ENCODE measurements at places on chromosomes 2 and 18.

GRCh38 chr2:229748950-229749349 lies 34.6 kb upstream of the DNER start:
- no peak for DNase-seq

DNA sequence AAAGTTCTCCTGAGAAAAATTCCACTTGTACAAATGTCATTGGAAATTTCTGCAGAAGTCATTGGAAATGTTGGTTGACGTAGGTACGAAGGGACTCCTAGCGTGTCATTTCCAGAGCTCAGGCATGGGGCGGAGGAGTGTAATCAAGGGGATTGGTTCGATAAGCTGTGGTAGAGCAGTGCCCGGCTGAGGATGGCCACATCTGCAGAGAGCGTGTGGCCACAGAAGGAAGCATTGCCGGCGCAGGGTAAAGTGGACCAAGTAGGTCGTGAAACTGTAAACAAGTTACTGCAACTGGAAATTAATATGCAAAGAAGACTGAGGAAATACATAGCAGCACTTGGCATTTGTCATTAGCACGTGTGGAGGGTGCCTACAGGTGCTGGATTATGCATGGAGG lies 101.8 kb downstream of the DGKD start:
- DNase-seq: no peak

DNA sequence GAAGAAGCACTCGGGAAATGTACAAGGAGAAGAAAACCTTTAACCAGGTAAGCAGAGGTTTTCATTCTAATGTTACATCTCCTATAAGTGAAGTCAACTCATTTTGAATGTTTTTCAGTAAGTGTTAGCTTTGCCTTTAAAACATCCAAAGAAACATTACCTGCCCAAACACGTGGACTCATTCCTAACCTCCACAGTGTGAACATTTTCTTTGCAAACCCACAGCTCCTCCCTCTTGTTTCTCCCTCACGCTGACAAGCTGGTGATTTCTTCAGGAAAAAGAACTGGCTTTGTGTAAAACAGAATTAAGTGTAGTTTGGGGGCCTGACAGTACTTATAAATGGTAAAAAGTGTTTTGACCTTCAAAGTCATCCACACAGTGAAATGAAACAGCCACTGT lies 72.5 kb downstream of the MTCL1 start:
- no peak for DNase-seq

DNA sequence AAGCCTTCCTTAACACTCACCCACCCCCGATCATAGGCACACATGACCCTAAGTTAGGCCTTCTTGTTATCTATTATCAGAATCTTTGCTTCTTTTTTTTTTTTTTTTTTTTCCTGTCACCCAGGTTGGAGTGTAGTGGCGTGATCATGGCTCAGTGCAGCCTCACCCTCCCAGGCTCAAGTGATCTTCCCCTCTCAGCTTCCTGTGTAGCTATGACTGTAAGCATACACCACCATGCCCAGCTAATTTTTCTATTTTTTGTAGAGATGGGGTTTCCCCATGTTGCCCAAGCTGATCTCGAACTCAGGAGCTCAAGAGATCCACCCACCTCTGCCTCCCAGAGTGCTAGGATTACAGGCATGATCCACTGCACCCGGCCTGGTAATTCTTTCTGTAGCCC lies 328.7 kb downstream of the NR4A2 start:
- DNase-seq: no peak

DNA sequence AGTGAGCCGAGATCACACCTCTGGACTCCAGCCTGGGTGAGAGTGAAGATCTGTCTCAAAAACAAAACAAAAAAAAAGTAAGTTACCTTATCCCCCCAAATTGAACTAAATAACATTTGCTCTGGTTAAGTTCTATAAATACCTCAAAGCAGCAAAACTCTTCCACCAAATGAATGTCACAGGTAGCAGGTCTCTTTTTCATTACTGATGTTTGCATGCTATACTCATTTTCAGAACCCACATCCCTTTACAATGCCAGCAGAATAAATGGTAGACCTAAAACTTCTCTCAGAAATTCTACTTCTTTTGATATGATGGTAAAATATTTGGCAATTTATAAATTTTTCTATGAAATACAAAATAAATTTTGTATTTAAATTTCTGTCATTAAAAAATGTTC lies 22.3 kb downstream of the INO80D start:
- no peak for DNase-seq

DNA sequence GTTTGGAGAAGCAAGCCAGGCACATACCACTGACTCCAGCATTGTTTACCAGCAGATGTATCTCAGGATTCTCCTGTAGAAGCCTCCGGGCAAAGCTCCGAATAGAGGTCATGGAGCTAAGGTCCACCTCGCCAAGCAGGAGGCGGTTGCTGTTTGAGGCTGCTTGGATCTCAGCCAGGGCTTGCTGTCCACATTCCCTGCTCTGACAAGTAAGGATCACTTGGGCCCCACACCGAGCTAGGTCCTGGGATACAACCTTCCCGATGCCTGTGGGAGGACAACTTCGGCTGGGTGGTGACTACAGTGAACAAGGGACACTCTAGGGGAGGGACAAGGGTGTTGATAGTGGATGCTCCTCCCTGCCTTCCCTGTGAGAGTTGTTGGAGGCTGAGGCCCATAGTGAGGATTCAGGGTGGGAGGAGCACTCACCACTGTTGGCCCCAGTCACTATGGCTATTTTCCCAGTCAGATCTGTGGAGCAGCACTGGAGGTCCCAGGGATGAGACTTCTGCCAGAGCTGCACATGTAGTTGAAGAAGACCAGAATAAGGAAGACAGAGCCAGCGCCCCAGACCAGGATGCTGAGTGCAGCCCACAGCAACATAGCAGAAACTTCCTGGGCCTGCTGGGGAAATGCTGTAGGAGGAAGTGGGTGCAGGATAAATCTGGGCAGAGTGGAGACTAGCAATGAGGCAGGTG lies 8.3 kb downstream of the C2orf81 start:
- no peak for DNase-seq

DNA sequence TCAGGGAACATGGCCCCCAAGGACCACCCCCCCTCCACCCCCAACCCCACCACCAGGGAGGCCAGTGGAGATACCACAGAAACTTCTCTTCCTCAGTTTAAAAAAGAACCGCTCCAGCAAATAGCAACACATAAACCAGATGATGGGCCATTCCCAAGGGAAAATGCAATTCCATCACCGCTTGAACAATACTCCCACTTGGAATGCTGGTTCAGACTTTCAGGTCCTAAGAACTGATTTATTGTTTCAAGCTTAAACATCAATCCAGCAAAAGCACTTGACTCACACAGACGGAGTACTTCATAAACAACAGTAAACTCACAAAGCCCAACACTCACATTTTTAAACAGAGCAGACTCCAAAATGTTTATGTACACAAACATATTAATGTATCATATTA lies 6.9 kb downstream of the HDAC4 start:
- no peak for DNase-seq

GRCh38 chr2:14759082-14759481 lies 126.6 kb downstream of the LRATD1 start:
- DNase-seq: no peak

DNA sequence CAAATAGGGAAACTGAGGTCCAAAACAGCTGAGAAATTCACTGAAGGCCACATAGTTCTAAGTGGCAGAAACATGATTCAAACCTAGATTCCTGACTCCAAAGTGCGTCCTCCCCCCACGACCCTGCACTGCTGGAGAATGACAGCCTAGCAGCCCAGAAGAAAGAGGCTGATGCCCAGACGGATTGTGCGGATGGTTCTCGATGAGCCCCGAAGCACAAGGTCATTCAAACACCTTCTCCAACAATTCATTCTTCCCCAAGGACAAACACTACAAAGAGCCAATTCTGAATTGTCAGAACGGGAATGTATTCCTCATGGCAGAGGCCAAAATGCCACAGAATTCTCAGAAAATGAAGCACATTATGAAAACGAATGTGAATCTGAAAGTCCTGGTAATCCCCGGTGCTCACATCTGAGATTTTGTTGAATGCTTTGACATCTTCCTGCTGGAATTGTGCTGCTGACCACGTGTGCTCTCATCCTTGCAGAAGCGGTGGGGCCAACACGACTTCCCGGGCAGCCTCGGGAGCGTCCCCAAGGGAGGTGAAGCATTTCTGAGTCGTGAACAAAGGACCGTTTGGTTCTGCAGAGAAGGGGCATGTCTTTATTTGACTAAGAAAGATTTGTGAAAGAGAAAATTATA lies 337.0 kb downstream of the EIPR1 start:
- DNase-seq: no peak

DNA sequence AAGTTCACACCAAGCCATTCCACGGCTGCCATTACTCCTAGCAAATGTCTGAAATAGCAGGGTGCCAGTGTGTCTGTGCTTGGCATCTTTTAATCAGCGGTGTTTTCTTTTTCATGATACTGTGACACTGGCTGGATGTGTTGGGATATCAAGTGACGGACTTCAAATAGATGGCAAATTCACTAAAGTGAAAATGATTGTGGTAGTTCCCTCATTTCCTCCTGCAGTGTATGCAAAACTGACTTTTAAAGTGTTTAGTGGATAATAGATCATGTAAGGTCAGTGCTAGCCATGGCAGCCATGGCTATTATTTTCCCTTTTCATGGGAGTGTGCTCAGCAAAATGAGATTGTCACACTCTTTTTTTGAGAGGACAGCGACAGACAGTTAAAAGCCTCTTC lies 261.5 kb upstream of the SIX3 start:
- no peak for DNase-seq

- DNase-seq: no peak
These were observed 71.6 kb downstream of the MREG start for GRCh38 chr2:215941726-215942125.

- DNase-seq: no peak
These were observed 440.8 kb upstream of the CDH20 start for GRCh38 chr18:60892441-60892840.

DNA sequence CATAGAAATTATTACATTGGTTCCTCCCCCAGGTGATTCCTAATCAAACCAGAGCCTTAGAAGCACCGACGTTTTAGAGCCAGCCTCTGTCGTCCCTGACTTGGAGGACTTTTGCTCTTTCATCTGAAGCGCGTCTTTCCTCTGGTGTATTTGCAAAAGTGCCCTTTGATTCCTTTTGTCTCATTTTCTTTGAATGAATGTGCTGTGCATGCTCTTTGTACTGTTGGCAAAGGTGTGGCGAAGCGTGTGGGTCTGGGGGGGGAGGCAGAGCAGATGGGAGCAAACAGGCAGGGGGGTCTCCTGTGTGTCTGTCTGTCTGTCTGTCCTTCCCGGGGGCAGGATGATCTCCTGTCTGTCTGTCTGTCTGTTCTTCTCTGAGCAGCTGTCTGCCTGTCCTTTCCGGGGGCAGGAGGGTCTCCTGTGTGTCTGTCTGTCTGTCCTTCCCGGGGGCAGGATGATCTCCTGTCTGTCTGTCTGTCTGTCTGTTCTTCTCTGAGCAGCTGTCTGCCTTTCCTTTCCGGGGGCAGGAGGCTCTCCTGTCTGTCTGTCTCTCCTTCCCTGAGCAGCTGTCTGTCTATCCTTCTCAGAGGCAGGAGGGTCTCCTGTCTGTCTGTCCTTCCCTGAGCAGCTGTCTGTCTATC lies 205.5 kb upstream of the MYT1L start:
- DNase-seq: no peak

DNA sequence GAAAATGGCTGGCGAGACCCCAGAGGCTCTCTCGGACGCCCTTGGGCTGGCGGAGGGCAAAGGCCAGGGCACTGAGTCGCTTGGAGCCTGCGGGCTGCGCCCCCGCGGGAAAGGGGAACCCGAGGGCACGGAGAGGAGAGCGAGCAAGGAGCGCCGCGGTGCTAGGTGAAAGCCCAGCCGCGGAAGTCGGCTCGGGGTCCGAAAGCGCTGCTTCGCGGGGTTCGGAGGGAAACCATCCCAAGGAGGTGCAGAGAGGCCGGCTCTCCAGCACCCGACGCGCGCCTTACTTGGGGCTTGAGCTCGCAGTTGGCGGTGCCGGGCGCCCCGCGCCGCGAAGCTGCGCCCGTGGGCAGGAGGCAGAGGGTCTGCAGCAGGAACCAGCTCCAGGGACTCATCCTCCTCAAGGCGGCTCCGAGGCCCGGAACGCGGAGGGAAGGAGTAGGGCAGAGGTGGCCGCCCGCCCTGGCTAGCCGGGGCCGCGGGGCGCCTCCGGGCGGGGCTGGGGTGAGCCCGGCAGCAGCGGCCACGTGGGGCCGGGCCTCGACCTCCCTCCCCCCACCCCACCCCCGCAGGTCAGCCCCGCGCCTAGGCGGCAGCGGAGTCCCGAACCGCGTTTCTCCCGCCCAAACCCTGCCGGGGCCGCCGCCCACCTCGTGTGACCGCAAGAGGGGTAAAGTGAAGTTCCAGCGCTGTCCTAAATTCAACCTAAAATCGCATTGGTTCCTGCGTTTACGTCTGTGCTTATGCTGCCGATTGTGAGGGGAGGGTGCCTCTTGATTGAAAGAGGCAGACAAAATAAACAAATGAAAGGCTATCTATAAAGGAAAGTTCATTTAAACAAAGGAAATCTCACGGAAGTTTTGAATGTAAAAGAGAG lies at the start of gene TRABD2A:
TSS of gene TRABD2A (minus strand) at position 440 of the 877 bp plus-strand sequence. CDS start at position 395, 45 bp downstream.
- DNase-seq: no peak

DNA sequence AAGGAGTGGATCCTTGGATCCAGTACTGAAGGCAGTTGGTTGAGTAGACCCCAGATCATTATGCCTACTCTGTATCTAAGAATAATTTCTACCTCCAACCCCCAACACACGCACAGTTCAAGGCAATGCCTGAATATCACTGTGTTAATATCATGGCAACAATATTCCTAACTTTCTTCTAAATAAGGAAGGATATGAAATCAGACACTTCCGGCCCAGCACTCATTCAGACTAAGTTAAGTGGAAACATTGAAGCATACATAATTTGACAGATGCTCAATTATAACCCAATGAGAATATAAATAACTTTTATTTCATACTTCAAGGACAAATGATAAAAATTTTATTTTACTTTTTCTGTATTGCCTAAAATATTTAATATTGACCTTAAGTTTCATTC lies 153.6 kb upstream of the COL3A1 start:
- DNase-seq: no peak

DNA sequence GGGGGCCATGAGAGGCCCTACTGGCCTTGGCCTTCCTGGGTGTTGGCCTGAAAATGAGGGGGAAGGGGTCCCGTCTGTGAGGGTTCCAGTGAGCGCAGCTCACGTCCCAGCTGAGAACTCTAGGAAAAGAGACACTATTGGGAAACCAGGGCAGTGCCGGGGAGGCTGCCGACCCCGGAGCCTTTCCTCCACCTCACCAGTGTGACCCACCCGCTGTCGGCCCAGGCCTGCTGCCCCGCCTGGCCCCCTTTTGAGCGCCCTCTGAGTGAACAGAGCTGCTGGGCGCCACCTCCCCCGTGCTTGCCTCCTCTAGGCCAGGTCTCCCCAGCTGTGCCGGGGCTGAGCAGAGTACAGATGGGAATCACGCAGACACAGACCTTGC lies 17.5 kb upstream of the ARHGEF4 start:
- DNase-seq: no peak

DNA sequence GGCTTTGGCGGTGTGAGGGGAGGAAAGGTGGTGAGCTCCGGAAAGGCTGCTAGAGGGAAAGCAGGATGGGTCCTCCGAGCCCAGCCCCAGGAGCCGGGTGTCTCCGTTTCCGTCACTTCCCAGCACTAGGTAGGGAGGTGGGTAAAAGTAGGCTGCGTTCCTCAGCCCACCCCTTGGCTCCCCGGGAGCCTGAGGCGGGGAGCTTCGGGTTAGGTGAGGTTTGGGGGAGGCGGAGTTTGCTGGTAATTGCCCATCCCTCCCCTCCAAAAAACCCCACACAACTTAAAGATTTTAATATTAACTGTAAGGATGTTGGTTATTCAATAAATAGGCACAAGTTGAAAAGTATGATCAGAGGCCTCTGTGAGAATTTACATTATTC lies 552 bp upstream of the ATF2 start:
- no peak for DNase-seq
